ENCODE measurements at places on chromosomes 16 and 17.

DNA sequence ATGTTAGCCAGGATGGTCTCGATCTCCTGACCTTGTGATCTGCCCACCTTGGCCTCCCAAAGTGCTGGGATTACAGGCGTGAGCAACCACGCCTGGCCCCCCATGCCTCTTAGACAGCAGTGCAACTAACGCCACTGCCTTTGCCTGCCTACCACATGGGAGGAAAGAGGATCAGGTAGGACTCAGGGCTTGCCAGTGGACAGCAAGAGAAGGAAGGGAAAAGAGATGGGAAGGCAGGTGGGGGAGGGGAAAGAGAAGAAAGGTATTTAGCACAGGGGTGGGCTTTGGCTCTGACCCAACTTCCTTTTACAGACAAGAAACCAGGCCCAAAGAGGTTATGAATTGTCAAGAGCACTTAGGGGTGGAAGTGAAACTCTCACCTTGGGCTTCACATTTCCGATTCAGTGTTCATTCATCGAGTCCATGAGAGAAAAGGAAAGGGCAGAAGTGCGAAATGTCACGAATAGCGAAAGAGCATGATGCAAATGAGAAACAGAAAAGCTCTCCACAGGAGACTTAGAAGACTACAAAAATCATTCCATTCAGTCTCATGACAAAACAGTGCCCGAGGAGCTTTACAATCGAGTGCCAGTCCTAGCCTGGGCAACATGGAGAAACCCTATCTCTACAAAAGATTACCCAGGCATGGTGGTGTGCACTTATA is 36.4 kb downstream of the CDK5R1 start:
- no peak for DNase-seq

GRCh38 chr17:40070709-40071312 is 8.0 kb downstream of the THRA start:
- no peak for DNase-seq

DNA sequence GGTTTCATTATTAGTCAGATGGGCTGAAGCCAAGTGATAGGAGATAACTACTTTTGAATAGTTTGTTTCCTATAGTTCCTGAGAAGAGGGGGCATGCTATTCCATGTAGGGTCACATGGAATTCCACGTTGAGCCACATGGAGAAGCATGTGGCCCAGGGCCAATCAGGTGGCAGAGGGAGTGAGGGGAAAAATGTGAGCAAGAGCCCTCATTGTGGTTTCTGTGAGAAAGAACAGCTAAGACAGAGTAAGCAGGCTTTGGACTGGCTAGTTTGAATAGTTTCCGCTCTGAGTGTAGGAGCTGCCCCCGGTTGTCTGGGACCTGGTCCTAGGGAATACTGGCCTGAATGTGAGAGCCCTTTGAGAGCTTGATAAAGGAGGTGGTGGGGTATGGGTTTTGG is 69.9 kb upstream of the CNTNAP4 start:
- no peak for DNase-seq

GRCh38 chr17:79026376-79027273 is 2.7 kb downstream of the C1QTNF1 start:
- peak; percentile 95 for DNase-seq

DNA sequence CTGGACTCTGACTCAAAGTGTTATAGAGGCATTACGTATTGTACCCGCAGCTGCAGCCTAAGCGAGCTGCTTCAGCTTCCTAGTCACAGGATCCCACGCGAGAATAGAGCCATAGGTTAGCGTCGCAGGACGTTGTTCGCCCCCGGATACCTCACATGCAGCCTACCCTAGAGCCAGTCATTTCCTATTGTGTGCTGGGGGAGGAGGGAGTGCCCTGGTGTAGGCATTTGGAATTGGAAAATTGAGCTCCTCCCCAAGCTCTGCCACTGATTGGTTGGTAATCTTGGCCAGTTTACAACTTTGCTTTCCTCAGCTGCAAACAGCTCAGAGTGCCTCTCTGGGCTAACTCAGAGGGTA is 530 bp downstream of the NAA60 start:
- DNase-seq: no peak

GRCh38 chr17:6376931-6377361 is 58.0 kb downstream of the AIPL1 start:
- DNase-seq: no peak

- DNase-seq: no peak
Measured at GRCh38 chr17:2980904-2981246, 82.5 kb downstream of the OR1D5 start.

- no peak for DNase-seq
Measured at GRCh38 chr17:17896746-17897145, 60.0 kb upstream of the SREBF1 start.

GRCh38 chr17:63481488-63481870 is 4.6 kb downstream of the ACE start:
- no peak for DNase-seq

GRCh38 chr16:51919736-51920135 is 627.2 kb downstream of the TOX3 start:
- no peak for DNase-seq

All from PC-3 (cell line).